HCT116 (cell line): ENCODE measurements at places on chromosomes 1 and 21. TPM values are rescaled to one million over a fixed set of nuclear protein-coding genes. Genes with fewer than 3 reads are reported as not detected.

KRTAP21-2 gene
- not detected for total RNA-seq

KCNT2 gene
- not detected for total RNA-seq

KIAA1614 gene
- 0.25 TPM for total RNA-seq

MTF2 gene
- 45.5 TPM for total RNA-seq

FCER1G gene
- 0.86 TPM for total RNA-seq

PTAFR gene
- total RNA-seq, result 1.3 TPM
